Stimulated activated CD4-positive, alpha-beta T cell treated with anti-CD3 and anti-CD28 coated beads, Interleukin-1b, Interleukin-23, amount 100 ng/mL, for 1 hour (primary cell): ENCODE measurements at places on chromosomes 5 and 9.

DNA sequence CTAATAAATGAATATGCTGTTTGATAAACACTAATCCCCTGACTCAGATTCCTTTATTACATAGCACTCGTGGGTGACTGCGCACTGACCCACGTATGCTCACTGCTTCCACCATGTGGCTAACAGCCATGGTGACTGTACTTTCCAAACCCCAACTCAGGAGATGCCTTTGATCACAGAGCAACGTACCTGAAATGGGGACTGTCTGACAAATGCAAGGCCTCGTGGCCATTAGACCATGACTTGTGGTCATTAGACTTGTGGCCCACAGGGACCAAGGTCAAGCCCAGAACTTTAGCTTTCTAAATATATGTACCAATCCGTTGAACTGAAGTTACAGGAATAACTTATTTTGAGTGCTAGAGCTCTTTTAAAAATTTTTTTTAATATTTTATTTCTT, 46.6 kb downstream of the CYFIP2 start:
- DNase-seq, result peak; percentile 29

GRCh38 chr9:133701981-133702797, 36.0 kb downstream of the SARDH start:
- DNase-seq, result peak; percentile 41

DNA sequence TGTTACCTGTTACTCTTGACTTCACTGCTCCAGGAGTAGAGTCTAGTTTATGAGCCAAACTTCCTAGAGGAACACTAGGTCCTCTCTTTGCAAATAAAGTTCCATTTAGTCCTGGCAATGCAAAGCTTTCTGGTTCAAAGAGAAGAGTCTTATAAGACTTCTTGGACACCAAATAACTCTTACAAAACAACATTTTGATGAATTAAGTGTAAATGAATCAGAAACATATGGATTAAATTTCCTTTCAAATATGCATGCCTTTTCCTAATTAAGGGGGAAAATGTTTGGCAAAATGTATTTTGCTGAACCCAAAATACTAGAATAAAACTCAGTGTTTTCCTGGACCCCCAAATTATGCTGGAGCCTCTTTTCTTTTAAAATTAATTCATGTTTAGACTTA, 388.0 kb downstream of the FGF10 start:
- no peak for DNase-seq

- no peak for DNase-seq
Observed at GRCh38 chr5:93915142-93915553, 173.7 kb upstream of the POU5F2 start.

- DNase-seq, result no peak
Observed at GRCh38 chr9:136201609-136202453, 3.1 kb downstream of the LHX3 start.

DNA sequence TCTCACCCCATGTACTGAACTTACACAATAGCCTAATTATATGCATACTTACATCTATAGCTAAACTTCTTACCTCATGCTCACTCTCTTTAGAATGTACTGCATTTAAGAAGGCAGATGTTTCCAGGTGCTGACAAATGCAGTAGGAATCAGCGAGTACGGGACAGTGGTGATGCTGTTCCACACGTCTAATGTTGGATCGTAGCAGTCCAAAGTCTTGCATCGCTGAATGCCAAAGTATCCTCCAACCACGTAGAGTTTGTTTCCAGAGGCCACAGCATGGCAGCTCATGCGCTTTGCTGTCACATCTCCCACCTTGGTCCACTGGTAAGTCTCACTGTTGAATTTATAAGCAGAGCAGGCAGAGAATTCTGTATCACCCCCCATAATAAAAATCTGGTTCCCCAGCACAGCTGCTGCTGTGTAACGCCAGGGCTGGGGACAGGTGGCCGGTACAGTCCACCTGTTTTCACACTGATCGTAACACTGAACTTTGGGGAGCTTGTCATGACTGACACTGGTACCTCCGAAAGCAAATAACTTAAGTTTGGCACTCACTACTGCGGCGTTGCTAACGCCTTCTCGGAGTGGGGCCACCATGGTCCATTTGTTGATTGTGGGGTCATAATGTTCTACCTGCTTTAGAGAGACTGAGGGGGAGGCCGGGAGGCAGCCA, 5.8 kb downstream of the ENC1 start:
- no peak for DNase-seq
